ENCODE measurements at places on chromosomes 11 and 22.

GRCh38 chr11:65125197-65126056, 3.3 kb downstream of the MRPL49 start:
- no peak for DNase-seq

- no peak for DNase-seq
Observed at GRCh38 chr11:35260342-35260985, 121.5 kb downstream of the CD44 start.

- DNase-seq = no peak
Observed at GRCh38 chr11:65036931-65037330, 4.1 kb upstream of the SAC3D1 start.

GRCh38 chr11:45405916-45406670, 120.0 kb upstream of the SYT13 start:
- DNase-seq = no peak

DNA sequence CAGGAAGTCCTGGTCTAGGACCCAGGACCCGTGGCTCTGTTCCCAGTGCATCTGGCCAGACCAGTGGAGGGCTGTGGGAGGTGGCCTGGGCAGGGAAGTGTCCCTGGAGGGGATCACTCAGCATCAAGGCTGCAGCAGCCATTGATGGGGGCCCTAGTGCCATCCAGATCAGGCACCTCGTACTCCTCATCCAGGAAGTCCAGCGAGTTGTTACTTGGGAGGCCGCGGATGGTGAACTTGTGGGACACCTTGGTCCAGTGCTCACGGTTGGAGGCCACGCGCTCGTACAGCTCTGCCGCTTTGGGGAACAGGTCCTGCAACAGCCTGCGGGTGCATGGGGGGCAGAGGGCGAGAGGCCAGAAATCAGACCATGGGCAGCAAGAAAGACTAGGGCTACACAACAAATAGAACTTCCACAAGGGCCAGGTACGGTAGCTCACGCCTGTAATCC, 96.9 kb downstream of the PDE2A start:
- DNase-seq = no peak

DNA sequence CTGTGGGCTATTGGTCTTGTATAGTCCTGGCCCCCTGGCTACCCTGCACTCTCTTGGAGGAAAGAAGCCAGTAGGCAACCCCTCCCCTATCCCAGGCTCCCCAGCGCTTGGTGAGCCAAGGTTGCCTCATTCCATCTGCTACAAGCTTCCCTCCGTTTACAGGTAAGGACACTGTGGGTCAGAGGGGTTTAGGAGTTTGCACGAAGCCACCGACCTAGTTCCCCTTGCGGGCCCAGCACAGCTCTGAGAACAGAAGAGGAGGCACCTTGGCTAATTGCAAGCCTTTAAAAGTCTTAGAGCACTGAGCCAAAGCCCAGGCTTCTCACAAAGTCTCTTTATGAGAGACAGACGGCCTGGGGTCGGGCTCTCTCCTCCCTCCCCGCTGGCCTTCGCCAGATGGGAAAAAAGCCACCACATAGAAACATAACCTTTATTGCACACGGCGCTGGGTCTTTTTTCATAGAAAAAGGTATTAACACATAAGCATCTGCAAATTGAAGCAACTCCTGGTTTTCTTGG, 99.8 kb downstream of the CEP164 start:
- DNase-seq = no peak

GRCh38 chr11:1237851-1238250, 15.0 kb downstream of the MUC5B start:
- DNase-seq = no peak

DNA sequence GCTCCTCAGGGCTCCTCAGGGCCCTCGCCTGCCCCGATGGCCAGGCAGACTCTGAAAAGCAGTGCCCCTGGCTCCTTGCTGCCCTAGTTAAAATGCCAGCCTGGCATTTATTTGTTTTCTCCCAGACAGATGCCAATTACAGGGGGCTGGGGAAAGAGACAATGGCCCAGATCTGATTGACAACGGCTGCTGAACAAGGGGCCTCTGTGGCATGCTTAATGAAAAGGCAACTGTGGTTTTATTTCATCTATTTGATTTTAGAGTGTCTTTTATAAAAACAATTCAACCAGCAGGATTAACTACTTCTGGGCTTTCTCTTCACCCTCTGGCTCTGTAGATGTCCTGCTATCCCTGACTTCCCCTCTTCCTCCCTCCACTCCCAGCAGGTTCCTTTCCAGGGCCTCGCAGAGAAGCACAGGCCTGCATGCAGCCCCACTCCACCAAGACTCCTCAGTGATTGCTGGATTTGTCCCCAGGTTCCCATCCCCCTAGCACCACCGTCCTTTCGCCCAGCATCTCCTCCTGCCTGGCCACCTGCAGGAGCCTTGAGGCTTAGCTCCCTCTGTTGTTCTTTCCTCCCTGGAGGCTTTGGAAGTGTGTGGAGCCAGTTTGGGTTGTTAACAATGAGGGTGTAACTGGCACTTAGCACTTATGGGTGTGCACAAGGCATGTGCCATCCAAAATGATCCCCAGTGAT, 171.1 kb downstream of the TENM4 start:
- DNase-seq = no peak

DNA sequence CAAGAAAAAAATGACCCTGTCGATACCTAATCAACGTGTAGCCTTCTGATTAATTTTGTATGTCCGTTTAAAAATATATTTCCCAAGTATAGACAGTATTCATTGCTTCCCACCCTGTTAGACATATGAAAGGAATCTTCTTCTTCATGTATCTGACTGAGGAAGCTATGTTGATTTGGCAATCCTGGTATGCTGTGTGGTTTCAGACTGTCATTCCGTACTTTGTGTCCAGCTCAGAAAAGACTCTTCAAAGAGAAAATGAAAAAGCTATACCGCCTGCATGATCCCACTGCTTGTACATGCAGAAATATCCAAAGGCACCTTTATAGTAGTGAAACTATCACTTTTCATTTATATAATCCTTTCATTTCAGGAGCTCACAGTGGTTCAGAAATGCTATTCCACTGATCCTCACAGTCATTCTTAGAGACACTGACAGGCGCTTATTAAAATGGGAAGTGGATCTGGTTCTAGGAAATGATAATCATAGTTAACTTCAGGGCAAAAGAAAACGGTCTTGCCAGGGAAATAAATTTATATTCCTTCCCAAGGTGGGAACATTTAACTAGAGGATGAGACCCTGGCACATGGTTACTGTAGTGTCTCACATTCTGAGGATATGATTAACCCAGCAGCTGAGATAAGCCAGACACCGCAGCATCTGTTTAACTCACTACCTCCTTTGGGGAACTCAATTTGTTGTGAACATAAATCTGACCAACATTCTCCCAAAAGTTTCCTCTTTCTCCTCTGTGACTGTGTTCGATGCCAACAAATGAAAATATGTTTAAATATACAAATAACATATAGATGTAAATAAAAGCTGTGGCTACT, 599.2 kb upstream of the LUZP2 start:
- DNase-seq = no peak

DNA sequence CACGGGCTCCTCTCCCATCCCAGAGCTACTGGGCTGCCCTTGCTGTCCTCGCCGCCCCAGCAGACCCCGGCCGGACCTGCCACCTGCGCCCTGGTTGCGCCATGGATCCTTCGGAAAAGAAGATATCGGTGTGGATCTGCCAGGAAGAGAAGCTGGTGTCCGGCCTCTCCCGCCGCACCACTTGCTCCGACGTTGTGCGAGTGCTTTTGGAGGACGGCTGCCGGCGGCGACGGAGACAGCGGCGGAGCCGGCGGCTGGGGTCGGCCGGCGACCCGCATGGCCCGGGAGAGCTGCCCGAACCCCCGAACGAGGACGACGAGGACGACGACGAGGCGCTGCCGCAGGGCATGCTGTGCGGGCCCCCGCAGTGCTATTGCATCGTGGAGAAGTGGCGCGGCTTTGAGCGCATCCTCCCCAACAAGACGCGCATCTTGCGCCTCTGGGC, 382 bp downstream of the RASSF10 start:
- DNase-seq = no peak
